CD4-positive, alpha-beta T cell treated with Interleukin-15 for 4 hours (primary cell): ENCODE measurements at places on chromosomes 3 and 15.

DNA sequence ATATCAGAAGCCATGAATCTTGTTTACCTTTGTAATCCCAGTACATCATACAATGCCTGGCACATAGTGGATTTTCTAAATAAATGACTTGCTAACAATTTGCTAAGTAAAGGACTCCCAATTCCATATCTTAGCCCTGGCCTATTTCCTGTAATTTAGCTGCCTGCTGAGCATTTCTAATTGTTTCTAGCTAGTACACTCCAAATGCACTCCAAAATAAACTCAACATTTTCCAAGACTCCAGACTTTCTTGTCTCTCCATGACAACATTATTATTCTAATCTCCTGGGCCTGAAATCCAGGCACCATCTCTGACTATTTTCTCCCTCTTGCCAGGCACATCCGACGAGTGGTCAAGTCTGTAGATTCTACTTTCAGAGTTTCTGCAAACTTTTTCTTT is 773.5 kb downstream of the SQOR start:
- DNase-seq = no peak

- DNase-seq = no peak
Observed at GRCh38 chr3:117696851-117697407, 987.4 kb downstream of the TUSC7 start.

- DNase-seq = no peak
Observed at GRCh38 chr3:113211330-113212149, at the start of gene BOC. Gene BOC, plus strand, starts transcription at chr3:113211557. Its CDS starts 38,246 bp downstream, at chr3:113249803.

GRCh38 chr3:50587806-50588758 is 18.8 kb downstream of the HEMK1 start:
- DNase-seq = peak; percentile 77

GRCh38 chr3:77320514-77320913 is 280.6 kb downstream of the ROBO2 start:
- DNase-seq = no peak

GRCh38 chr15:84947947-84948830 is 33.5 kb upstream of the PDE8A start:
- DNase-seq = no peak

GRCh38 chr15:92753591-92753990 is 98.0 kb upstream of the FAM174B start:
- no peak for DNase-seq

DNA sequence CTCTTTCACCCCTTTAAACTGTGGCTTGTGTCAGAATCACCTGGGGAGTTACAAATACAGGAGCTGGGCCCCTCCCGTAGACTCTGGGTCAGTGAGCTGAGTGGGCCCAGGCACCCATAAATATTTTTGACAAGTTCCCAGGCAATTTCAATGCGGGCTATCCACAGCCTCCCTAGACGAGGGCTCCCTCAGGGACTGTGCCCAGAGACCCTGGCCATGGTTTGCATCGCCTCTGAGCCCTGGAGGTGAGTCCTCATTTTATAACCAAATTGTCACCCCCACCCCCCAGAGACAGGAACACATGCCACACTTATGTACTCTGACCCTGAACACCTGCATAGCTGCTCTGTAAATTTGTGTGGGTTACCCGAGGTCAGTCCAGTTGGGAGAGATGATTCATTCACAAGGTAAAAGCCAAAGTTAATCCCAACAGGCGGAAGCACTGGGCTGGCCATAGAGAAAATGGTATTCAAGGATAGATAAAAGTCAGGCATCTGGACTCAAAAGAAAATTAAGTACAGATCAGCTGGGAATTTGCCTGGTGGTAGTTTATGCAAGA is 146.5 kb upstream of the SLC6A11 start:
- no peak for DNase-seq

- DNase-seq = no peak
Observed at GRCh38 chr3:43023066-43023465, 44.0 kb downstream of the GASK1A start.

DNA sequence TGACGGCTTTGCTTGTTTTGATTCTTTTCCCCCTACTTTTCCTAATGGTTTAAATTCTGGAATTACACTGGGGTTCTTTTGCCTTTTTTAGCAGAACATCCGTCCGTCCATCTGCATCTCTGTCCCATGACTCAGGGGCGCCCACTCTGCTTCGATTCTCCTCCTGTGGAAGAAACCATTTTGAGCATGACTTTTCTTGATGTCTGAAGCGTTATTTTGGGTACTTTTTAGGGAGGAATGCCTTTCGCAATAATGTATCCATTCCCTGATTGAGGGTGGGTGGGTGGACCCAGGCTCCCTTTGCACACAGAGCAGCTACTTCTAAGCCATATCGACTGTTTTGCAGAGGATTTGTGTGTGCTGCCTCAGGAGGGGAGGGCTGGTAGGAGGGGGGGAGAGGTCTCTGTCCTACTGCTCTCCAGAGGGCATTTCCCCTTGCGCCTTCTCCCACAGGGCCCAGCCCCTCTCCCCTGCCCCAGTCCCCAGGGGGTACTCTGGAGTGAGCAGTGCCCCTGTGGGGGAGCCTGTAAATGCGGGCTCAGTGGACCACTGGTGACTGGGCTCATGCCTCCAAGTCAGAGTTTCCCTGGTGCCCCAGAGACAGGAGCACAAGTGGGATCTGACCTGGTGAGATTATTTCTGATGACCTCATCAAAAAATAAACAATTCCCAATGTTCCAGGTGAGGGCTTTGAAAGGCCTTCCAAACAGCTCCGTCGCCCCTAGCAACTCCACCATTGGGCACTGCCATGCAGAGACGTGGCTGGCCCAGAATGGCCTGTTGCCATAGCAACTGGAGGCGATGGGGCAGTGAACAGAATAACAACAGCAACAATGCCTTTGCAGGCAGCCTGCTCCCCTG is 19.5 kb upstream of the BSN start:
- DNase-seq = no peak

DNA sequence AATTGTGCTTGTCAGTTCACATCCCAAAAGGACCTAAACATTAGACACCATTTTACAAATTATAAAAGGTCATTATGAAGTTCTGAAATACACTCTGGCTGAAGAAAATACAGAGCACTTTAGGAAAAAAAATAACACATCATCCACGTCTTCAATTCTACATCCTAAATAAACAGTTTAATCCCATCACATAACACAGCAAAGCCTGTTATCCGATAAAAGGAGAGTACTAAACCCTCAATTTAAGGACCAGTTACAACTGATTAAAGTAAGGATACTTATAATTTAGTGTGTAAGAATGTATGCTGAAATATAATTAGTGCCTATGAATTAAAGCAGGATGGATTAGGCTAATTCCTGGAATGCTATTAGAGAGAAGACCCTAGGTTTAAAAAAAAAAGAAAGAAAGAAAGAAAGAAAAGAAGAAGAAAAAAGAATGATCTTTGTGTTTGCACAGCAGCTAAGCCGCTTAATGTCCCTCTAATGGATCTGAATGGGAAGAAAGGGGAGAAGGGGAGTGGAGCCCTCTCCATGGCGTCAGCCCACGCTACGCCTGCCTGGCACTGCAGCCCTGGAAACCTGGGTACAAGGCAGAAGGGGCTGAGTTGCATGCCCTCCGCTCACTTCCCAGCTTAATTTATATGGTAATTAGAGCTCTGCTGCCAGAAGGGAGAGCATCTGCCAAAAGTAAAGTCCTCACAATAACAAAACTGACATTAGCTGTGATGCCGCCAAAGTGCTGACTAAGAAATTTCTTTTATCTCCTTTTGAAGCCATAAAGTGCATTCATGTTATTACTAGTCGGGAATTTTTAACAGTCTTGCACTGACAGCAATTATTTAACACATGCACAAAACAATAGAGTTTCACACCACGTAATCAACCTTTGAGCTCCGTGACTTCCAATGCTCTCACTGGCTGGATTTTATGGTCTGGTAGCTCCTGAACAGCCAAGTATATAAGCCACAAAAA is 90.0 kb downstream of the FSIP1 start:
- no peak for DNase-seq

DNA sequence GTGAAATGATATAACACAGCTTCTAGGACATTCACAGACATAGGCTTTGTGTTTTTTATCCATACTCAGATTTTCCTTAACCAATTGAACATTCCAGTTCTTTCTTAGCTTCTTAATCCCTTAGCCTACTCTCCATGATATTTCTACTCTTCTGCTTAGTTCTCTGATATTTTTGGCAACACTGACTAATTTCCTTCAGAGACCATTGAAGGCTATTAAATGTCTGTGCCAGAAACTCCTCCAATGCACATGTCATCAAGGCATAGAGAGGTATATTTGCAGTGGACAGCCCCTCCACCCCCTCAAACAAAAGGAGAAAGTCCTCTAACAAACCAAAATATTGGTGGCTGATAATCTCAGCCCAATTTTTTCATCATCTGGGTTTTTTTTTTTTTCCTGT is 105.9 kb upstream of the TSC22D2 start:
- DNase-seq = no peak

DNA sequence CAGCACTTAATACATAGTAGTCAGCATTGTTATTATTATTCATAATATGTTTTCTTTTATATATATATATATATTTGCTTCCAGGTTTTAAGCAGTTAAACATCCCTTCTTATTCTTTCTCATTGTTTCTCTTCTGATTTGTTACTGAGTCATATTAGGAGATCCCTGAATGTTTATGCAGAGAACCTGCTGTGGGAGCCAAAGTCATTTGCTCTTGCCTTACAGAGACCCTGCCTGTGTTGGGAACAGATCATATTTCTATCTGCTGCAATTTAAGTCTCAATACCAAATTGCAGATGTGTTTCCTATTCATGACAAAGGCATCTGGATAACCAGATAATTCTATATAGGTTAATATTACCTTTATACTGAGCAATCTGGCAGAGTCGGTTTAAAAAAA is 323.0 kb upstream of the UMPS start:
- DNase-seq = no peak

DNA sequence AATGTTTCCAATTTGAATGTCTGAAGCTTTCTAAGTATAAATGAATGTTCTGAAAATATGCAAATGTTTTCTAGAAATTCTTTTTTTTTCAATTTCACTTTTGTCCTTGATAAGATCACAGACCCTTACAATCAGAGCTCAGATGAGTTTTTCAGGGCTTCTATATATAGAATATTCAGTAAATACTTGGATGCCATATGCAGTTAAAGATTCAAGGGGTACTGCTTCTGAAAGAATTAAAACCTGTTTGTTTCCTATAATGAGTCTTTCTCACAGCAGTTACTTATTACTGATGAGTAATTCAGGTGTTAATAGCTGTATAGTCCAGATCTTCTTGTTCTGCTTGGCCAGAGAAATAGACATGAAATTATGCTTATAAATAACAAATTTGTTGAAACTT is 812.6 kb downstream of the ZPLD1 start:
- DNase-seq = no peak

- no peak for DNase-seq
Observed at GRCh38 chr3:134419960-134420321, 45.7 kb upstream of the AMOTL2 start.

- DNase-seq = no peak
Observed at GRCh38 chr15:68524753-68525584, 53.8 kb upstream of the CORO2B start.

DNA sequence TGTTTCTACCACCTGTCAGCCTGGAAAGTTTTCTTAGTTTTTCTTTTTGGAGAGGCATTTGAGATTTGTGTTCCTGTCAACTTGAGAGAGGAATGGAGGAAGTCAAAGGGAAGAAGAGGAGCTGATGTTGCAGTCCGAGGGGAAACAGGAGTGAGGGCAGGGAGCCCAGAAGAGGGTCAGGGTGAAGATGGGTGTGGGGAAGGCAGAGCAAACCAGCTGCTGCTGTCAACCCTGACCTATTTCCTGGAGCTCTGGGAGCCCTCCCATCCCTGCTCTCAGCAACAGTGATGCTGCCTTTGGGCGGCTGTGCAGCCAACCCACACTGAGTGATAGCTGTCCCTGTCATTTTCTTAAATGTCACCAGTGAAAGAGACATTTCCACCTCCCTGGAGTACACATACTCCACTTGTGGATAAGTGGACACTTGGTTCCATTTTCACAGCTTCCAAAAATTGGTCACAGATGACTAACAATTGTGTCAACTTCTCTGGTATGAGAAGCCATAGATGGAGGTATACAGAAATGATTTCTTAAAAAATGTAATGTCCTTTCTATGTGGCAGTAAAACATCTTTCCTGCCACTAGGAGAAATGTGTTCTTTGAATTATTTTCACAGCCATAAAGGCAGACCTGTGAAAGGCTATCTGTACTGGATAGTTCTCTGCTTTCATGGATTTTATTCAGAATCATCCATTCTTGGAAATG is 556.3 kb upstream of the TBL1XR1 start:
- DNase-seq = no peak

GRCh38 chr3:67311440-67311839 is 313.3 kb downstream of the KBTBD8 start:
- DNase-seq = no peak

GRCh38 chr3:78086150-78086549 is 1046.3 kb downstream of the ROBO2 start:
- DNase-seq = no peak

- DNase-seq = no peak
Observed at GRCh38 chr3:64730681-64731080, 42.9 kb upstream of the ADAMTS9 start.

DNA sequence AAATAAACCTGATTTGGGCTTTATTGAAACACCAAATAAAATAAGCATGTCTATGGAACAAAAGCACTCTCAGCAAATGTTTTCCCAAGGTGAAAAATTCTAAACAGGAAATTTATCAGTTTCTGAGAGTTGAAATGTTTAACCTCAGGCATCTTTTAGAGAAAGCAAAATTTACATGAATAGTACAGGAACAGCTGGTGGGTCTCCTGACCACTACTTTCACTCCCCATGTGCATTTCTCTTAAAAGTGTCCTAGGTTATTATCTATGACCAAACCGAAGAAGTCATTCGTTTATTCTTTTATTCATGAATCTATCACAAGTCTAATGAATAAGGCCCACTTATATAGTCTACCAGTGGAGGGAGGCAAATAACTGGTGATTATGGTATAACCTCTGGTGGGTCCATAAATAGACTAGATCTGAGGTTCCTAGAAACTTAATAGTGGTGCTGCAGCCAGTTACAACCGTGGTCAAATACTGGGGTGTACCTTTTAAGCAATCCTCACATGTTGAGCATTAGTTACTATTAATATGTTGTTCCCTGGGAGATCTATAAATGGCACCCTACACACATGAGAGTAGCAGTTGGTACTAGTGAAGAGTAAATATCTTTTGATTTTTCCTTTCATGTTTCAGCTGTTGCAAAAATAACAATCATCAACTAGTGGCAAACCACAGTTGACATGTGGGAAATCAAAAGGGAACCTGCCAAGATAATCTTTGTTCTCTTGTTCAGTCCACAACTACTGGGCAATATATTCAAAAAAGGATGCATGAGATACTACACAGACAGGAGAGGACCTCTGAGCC is 169.3 kb upstream of the STAC start:
- DNase-seq = no peak

DNA sequence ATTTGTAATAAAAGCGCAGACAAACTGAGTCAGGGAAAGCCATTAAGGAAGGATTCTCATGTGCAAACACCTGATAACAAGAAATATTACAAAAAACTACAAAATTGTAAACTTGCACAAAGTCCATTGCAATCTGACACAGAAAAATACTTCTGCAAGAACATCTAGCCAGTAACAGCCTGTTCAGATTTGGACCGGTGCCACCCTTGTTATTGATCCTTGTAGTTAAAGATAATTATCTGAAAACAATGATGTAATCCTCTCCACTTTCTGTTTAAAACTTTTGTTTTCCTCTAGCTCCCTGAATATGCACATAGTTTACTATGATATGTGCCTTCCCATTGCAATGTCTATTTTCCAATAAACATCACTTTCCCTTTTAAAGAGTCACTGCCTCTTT is 1090.2 kb downstream of the PLOD2 start:
- DNase-seq = no peak

- no peak for DNase-seq
Observed at GRCh38 chr15:27871078-27871901, 227.8 kb downstream of the OCA2 start.
